ENCODE measurements at places on chromosomes 1 and 21.

DNA sequence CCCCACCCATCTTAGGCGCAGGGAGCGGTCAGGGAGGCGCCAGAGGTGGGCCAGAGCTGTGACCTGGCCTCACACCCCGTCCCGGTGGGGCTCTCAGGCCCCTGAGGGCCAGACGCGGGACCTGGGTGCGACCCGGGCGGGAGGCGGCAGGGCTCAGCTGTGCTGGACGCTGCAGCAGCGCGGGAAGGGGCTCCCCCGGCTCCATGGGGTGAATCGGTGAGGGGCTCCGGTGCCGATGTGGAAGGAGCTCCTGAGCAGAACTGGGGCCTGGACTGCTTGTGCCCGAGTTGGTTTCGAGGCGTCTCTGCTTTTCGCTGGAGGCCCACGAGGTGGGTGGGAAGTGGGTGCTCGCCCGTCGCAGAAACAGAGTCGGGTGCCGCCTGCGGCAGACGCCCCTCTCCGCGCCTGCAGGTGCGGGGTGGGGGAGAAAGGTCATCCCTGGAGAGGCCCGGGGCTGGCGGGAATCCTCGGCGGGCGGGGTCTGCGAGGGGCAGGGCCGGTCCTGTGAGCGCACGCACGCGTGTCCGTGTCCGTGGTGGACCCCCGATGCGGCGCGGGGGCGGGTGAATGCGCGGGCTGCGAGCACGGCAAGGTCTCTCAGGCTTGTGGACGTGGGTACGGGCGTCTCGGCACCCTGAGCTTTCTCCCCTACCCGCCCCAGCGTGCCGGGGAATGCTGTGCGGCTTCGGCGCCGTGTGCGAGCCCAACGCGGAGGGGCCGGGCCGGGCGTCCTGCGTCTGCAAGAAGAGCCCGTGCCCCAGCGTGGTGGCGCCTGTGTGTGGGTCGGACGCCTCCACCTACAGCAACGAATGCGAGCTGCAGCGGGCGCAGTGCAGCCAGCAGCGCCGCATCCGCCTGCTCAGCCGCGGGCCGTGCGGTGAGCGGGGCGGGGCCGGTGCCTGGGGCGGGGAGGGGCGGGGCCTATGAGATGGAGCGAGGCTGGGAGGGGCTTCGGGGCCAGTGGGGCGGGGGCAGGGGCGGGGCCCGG lies 20.4 kb downstream of the AGRN start:
- no peak for DNase-seq

- no peak for DNase-seq
These were observed 15.3 kb upstream of the SSX2IP start for GRCh38 chr1:84705513-84705912.

- no peak for DNase-seq
These were observed 75.8 kb downstream of the RHOU start for GRCh38 chr1:228810878-228811711.

DNA sequence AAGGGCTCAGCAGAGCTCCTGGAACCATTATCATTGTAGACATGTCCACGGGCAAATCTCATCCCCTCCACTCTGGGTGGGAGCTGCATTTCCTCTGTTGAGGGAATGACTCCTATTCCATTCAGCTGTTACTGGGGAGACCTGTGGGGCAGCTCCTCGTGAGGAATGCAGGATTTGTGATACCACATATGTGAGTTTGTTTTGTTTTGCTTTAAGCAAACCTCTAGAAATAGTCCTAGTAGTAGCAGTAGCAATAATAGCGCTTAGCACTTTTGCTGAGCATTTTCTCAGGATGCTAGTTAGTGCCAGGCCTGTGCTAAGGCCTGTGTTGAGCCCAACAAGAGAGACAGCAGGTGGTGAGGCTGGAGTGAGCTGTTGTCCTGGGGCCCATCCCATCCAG lies 10.8 kb downstream of the OLIG1 start:
- no peak for DNase-seq

DNA sequence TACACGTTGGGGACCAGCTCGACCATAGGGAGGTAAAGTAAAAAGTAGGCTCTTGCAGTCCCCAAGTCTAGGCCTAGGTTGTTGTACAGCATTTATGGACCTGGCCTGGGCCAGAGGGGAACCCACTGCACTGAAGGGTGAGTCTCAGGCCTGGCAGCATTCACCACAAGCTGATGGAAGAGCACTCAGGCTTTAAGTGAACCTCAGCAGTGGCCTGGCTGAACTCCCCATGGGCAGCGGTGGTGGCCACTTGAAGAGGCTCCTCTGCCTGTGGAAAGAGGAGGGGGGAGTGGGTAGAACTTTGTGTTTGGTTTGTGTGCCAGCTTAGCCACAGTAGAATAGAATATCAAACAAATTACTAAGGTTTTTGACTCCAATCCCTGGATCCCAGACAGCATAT lies 176.2 kb upstream of the PRMT6 start:
- DNase-seq: no peak

GRCh38 chr1:180156201-180156600 lies 1.5 kb downstream of the QSOX1 start:
- DNase-seq: no peak

DNA sequence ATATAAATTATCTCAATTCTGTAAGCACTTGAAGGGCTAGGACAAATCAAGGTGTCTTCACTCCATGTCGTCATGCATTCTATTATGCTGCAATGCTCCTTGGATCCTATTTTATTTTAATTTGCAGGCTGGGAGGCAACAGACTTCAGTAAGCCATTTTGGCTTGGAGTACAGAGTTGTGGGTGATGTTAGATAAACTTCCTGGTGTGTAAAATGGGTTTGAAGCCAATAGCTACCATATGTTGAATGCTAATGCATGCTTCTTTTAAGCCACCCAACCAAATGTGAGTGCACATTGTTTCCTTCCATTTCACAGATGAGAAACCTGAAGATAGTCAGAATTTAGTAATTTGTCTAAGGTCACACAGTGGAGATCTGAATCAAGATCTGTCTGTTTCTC lies 482.8 kb downstream of the DISC1 start:
- DNase-seq: no peak

GRCh38 chr1:228765168-228765946 lies 30.1 kb downstream of the RHOU start:
- no peak for DNase-seq

DNA sequence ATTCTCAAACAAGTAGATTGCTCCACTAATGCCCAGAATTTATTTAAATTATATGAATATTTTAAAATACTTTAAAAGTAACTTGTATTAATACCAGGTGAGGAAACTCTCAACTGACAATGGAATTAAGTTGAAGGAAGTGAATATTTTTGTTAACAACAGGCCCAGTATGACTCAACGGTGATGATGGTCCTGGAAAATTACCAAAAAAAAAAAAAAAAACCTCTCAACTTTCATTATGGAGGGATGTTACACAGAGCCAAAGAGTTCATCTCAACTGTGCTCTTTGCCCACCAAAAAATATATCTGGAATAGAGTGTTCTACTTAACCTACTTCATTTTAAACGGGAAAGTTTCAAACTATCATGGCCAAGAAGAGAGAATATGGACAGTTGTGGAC lies 28.3 kb downstream of the CFH start:
- DNase-seq: no peak

DNA sequence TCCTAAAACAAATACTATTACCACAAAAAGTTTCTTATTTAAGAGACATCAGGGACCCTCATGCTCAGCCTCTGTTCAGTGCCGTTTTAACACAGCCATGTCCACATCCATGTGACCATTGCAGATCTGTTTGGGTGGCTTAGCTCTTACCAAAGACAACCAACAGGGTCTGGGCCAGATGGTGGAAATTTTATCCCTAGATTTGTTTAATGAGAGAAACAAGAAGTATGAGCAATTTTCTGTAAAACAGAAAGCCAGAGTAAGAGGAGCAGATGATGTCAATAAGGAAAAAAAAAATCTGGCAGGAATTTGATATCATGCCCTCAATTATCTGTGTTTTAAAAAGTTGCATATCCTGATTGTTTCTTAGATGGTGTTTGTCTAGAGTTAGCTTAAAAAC lies 299.9 kb downstream of the TM2D1 start:
- no peak for DNase-seq

- DNase-seq: no peak
These were observed 80.9 kb upstream of the KRTAP19-8 start for GRCh38 chr21:31119199-31119598.

GRCh38 chr21:39125752-39126485 lies 57.3 kb downstream of the PSMG1 start:
- DNase-seq: no peak

GRCh38 chr1:169478094-169478672 lies 7.6 kb downstream of the SLC19A2 start:
- no peak for DNase-seq

DNA sequence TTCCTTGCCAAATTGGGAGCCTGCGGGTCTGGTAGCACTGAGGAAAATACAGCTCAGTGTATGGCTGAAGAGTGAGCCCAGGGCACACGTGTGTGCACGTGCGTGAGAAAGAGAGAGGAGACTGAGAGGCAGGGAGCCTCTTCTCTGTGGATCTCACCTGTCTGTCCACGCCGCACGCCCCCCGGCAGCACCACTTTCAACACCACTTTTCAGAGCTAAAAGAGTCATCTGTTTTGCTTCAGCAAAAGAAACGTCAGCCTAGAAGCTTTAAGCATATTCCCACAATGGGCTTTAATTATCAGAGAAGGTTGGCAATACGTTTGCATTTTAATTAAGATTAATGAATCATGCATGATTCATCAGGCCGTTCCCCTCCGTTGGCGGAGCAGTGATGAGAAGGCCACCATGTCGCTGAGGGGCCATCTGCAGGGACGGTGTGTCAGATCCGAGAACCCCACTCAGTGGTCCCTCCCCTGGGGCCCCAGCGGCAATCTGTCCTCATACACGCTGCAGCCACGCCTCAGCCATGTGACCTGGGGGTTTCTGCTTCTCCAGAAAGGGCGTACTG lies 56.8 kb downstream of the SIK1 start:
- DNase-seq: no peak

GRCh38 chr1:94045465-94046056 lies 75.4 kb downstream of the ABCA4 start:
- no peak for DNase-seq

DNA sequence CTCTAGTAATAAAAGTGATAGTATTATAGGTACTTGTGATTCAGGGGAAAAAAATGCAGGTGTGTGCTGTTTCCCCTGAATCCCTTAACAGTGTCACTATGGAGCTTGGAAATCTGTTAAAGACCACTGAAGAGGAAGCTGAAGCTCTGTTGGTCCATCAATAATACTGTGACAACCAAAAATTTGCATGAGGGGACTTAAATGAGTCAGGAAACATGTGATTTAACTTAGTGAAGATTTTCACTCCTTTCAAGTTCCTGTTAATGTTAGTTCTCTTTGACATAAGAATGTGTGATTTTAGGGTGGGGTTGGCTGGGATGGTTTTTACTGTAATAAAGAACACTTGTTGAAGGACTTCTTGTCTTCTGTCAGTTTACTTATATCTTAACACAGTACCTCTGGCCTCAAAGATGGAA lies 32.0 kb downstream of the VANGL2 start:
- no peak for DNase-seq

- no peak for DNase-seq
These were observed 633.8 kb downstream of the NCAM2 start for GRCh38 chr21:21631961-21632360.

DNA sequence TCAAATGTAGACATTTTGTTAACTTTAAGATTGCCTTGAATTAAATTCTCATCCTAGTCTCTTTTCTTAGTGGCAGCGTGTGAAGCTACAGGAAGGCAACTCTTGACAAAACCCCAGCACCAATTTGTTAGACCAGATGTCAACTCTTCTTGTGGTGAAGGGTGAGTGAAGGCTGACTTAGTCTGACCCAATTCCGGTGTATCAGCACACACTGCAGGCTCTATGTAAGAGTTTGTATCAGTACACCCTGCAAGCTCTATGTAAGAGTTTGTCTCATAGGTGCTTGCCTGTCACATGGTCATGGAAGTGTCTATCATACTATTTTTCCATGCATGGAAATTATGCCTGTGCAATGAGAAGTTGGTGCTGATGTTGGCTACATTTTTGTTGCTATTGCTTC lies 16.8 kb downstream of the CR2 start:
- no peak for DNase-seq

DNA sequence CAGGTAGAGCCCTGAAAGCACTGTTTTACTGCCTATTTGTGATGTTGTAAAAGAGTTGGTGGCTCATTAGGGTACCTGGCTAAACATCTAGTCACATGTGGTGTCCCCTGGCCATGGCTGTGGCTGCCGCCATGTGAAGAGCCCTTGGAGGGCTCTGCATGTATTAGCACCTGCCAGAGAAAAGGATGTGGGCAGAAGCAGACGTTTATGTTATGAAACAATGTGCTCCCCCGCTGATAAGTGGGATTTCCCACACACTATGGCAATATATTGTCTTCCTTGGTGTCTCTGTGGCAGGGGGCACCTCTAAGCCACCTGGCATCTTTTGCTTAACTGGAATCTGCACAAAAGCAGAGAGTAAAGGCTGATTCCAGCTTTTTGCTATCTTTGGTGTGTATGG lies 9.6 kb downstream of the TENT5C start:
- no peak for DNase-seq

DNA sequence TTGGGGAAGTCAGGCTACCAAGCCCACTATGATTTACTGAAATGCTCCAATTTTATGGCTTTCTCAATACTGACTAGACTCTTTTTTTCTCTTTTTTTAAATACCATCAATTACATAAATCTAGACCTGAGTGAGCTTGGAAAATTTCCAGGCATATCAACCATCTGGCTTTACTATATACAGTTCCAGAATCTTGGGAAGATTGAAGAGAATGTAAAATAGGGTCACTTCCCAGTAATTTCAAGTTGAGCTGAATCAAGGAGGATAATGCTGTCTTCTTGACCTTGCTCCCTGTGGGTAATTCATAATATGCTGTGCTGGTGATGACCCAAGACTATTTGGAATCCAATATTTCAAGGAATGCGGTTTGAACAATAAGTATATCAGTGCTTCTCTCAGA lies 108.1 kb downstream of the MAP3K21 start:
- no peak for DNase-seq

DNA sequence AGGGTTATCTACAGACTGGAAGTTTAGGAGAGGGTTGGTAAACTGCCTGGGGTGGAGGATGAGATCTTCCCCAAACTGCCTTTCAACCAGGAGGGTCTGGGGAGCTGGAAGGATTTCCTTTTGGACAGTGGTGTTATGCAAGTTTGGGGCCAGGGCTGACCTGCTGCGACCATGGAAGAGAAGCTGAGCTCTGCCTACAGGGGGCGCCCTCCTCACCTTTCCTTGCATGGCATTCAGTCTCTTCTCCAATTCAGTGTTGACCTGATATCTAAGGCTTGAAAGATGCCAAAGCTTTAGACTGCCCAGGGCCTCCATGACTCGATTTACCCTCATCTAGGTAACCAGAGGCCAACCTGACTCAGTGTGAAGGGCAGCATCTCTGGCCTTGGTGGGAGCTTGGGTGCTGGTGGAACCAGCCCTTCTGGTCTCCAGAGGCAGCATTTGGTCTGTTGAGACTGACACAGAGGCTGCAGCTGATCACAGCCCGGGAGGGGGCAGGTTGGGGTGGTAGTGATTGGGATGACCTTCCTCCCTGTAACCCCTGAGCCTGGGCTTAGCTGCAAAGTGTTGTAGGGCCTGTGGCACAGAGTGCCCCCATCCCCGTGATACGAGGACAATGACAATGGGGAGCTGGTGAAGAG lies 170.0 kb downstream of the GRIK3 start:
- DNase-seq: no peak

- DNase-seq: no peak
These were observed 5.9 kb downstream of the LMO4 start for GRCh38 chr1:87334351-87335174.

- no peak for DNase-seq
These were observed 5.5 kb downstream of the OR2C3 start for GRCh38 chr1:247530785-247531184.
